ENCODE measurements at places on chromosomes 6 and 20.

DNA sequence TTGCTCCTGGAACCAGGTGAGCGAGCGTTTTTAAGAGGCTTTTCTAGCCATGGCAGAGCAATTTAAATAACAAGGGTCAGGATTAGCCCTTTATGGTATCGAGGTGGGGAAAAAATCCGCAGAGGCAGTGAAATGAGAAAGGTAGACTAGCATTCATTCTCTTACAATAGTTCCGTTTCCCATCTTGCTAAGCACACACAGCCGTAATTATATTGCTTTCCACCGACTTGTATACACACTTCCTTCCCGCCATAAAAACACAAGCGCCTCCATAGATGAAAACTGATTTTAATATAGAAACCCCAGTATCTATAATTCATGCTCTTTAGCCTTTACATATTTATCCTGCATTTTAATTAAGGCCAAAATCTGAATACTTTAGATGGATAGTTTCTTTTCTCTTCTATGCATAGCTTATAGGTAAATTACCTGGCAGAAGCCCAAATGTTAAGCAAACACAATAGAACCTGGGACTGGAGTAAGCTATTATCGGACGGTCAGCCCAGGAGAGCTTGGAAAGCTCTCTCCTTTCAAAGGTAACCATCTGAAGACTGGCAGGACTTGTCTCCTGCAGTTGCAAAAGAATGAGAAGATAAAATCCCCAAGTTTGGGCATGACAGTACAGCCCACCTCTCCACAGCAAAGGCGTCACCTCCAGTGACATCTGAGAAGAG is 90.9 kb upstream of the MC3R start:
- no peak for DNase-seq

DNA sequence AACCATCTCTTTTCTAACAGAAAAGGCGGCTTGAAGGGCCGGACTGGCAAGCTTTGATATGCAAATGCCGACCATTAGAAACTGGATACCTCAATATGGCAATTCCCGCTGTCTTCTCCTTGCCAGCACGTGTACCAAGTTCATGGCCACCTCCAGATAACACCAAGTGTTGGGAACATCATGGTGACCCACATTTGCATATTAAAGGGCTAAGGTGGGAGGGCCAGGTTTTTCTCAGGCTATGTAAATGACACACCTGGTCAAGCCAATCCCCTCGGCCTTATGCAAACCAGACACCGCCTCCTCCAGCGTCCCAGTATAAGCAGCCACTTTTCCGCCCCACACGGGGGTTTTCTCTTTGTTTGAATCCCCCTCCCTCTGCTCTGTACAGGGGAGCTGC is 110.7 kb downstream of the DACT2 start:
- DNase-seq = no peak

GRCh38 chr6:14315353-14315752 is 197.8 kb downstream of the CD83 start:
- no peak for DNase-seq

GRCh38 chr6:135322427-135323201 is 141.5 kb downstream of the MYB start:
- DNase-seq = no peak

- DNase-seq = peak; percentile 57
Measured at GRCh38 chr6:43627008-43627825, 1.8 kb downstream of the GTPBP2 start.
